ENCODE measurements at places on chromosomes 4 and X. TPM values are rescaled to one million over a fixed set of nuclear protein-coding genes. Genes with fewer than 3 reads are reported as not detected.

PAGE4 gene
- total RNA-seq: not detected

SASH3 gene
- total RNA-seq: 1.9 TPM

ATP2B3 gene
- total RNA-seq: 0.23 TPM

ARHGAP4 gene
- total RNA-seq: 11.4 TPM

OPHN1 gene
- 7.8 TPM for total RNA-seq

EDA gene
- 7.7 TPM for total RNA-seq

SLC34A2 gene
- 59.4 TPM for total RNA-seq

ZCCHC18 gene
- 2.5 TPM for total RNA-seq

CNOT6L gene
- 48.6 TPM for total RNA-seq

TLR6 gene
- total RNA-seq: 2.4 TPM

SOWAHB gene
- total RNA-seq: 0.12 TPM

FRMD7 gene
- total RNA-seq: not detected

CFAP47 gene
- 34.5 TPM for total RNA-seq

TMEM47 gene
- 36.9 TPM for total RNA-seq

TACR3 gene
- total RNA-seq: not detected

FSTL5 gene
- not detected for total RNA-seq

FRMPD4 gene
- not detected for total RNA-seq

ZMAT1 gene
- 9.4 TPM for total RNA-seq

BST1 gene
- 5.6 TPM for total RNA-seq

RHOH gene
- 2.9 TPM for total RNA-seq

Measured in ovary (tissue), 10 donors.